ENCODE measurements at places on chromosomes 7 and 10. TPM values are rescaled to one million over a fixed set of nuclear protein-coding genes. Genes with fewer than 3 reads are reported as not detected.

The ITIH5 gene
- polyA plus RNA-seq: not detected

The AASS gene
- polyA plus RNA-seq: 1.8 TPM

The OPN1SW gene
- not detected for polyA plus RNA-seq

The GIMAP6 gene
- 115 TPM for polyA plus RNA-seq

The NUTM2B gene
- not detected for polyA plus RNA-seq

The CWF19L1 gene
- polyA plus RNA-seq: 38.7 TPM

The KLHL7 gene
- 19.7 TPM for polyA plus RNA-seq

The BICC1 gene
- polyA plus RNA-seq: not detected

The TFEC gene
- polyA plus RNA-seq: not detected

The SCART1 gene
- not detected for polyA plus RNA-seq

The ZPBP gene
- not detected for polyA plus RNA-seq
